ENCODE measurements at places on chromosomes 5 and 9.

GRCh38 chr9:105037139-105037538 is 109.2 kb upstream of the ABCA1 start:
- DNase-seq, result no peak

DNA sequence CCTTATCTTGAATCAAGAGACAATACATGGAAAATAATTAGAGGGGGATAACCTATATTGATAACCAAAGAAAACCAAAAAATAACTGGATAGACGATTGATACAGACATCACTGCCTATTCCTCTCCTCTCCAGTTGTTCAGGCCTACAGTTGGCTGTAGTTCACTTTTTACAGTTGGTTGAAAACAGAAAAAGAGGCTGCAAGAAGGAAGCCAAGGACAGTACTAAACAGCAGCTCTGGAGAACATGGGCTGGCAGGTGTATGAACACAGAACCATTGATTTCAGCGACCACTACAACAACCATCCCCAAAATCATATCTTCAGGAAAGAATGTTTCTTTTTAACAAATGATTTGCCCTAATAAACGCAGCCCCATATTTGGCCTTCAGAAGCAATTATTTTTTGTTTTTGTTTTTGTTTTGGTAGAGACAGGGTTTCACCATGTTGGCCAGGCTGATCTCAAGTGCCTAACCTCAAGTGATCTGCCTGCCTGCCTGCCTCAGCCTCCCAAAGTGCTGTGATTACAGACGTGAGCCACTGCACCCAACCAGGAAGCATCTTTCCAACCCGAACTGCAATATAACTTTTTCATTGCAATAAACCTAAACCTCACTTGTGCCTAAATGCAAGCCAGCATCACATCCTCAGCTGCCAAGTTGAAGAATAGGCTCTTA is 64.3 kb downstream of the MLLT3 start:
- DNase-seq, result no peak

- DNase-seq, result no peak
Measured at GRCh38 chr5:652023-652515, 39.9 kb downstream of the CEP72 start.

GRCh38 chr9:82105729-82106128 is 117.2 kb downstream of the SPATA31D1 start:
- DNase-seq, result no peak

- DNase-seq, result no peak
Measured at GRCh38 chr5:123088031-123088805, 823 bp upstream of the PRDM6 start.

- DNase-seq, result no peak
Measured at GRCh38 chr9:79026316-79026715, 545.4 kb upstream of the TLE4 start.

DNA sequence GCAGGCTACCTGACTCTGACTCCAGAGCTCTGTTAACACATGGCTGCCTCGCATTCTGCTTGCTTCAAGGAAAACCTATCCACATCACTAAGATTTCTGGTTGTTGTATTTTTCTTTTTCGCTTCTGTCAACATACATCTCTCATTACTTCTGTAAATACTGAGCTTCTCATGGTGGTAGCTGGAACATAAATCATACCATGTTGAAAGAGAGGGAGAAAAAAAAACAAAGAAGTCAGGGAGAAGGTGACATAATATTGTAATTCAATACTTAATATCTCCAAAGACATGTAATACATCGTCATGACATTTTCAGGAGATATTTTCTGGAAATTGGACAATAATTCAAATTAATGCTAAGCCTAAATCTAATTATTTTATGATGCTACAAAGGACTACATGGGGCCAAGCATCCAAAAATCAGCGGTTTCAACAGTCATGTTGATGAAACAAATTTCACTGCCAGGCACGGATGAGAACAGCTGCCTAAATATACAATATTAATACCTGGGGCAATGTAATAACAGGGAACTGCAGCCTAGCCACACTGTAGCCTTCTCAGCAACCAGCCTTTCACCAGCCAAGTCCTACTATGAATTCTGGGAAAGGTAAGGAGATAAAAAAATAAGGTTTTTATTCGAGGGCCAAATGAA is 332.0 kb downstream of the TRIM32 start:
- DNase-seq, result no peak

DNA sequence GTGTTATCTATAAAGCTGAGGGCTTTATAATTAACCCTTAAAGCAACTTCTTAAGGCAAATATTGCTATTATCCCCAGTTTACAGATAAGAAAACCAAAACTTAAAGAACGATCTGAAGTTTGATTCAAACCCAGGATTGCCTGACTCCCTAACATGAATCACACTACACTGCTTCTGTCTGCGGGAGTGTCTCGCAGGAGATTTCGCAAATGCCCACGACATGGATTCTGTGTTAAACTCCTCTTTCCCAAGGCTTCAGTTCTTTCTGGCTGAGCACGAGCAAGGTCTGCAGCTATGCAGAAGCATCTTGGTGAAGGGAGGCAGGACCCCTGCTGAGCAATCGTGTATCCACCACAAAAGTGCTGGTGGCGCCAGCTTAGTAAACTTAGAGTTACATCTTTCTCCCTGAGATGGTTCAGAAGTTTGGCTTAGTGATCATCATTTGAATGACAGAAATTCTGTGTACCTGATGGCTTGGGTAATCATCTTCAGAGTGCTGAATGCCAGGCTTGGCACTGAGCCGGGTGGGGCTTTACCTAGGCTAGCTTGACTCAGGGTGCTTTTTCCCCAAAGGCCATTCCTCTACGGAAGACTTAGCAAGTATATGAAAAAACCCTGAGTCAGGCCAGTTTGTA is 81.4 kb upstream of the PIK3R1 start:
- no peak for DNase-seq

- DNase-seq, result no peak
Measured at GRCh38 chr5:11946317-11946716, 42.1 kb upstream of the CTNND2 start.

GRCh38 chr5:128956164-128956563 is 9.1 kb upstream of the SLC27A6 start:
- DNase-seq, result no peak

DNA sequence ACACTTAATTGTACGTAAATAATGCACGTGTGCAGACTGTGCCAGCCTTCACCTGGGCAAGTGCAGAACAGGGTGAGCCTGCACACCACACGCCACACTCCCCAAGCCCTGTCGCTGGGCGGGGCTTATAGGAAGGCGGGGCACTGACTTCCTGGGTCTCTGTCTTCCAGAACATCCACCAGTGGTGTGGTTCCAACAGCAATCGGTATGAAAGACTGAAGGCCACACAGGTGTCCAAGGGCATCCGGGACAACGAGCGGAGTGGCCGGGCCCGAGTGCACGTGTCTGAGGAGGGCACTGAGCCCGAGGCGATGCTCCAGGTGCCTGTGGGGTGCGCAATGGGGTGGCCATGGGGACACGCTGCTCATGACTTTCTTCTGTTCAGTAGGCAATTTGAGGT is 44.2 kb downstream of the GSN start:
- DNase-seq, result no peak

DNA sequence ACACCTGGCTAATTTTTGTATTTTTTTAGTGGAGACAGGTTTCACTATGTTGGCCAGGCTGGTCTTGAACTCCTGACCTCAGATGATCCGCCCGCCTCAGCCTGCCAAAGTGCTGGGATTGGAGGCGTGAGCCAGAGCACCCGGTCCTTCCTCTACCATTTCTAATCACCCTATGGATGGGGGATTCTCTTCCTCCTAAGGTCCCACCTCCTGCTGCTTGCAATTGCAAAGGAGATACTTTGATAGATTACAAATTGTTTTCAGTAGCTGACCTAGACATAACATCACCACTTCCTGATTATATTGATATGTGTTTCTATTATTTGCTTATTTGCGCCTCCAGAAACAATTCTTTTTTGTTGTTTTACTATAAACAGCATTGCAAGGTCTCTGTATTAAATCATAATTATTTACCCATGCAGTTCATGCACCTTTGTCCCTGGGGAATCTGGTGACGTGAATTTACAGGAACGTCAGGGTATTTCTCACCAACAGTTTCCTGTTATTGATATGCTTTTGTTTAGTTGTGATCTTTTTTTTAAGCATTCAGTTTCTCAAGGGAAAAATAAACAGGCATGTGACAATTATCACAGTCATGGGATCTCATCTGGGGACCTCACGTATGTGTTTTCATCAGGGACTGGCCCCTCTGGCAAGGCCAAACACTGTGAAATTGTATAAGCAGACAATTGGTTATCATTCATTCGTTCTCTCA is 43.2 kb downstream of the ESM1 start:
- DNase-seq, result no peak

DNA sequence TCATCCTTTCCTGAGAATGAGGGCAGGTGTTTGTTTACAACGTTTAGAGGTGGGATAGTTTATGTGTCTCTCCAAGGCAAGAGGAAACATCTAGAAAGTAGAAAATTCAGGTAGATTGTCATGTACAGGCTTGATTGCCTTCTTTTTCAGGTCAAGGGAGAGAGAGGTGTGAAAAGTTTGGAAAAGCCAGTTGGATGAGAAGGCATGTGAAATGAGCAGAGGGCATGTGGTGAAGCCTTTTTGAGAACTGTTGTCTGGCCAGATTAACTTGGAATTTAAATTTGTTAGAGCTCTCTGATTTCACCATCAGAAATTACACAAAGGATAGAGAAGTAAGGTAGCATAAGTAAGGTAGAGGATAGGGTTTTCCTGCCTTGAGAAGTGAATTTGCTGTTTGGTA is 74.6 kb downstream of the SNX24 start:
- DNase-seq, result no peak

DNA sequence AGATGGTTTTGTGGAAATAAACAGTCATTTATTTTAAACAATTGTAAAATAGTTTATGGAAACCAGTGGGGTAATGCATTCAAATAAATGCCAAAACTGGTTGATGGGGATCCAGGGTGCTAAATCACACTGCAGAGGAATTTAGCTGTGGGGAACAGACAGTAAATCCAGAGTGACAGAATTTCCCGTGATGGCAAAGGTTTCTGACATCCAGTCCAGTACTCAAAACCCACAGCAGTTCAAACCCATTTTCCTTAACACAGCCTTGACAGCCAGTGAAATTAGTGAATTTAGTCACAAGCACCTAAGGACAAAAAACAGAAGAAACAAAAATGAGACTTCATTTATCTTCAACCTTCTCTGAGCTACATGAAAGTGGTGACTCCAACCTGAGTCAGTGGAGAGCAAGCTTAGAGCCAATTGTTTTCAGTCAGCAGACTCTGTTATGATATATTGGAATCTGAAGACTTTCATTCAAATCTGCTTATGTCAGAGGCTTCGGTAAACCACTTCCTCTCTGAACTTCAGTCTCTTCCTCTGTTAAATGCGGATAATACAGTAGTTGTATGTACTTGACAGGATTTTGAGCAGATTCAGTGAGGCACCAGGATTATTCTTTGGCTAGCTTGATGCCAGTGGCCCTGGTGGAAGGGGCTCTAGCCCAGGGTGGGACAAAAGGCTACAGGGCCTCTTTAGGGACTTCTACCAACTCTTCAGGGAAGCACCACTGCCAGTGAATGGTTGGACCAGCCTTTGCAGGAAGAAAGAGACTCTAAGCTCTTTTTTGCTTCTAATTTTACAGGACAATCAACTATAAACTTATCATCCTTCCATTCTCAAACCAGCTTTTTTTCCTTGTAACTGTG is 185.3 kb downstream of the MAPKAP1 start:
- DNase-seq, result peak; percentile 51

- no peak for DNase-seq
Measured at GRCh38 chr5:72166070-72166979, 59.0 kb downstream of the MAP1B start.

DNA sequence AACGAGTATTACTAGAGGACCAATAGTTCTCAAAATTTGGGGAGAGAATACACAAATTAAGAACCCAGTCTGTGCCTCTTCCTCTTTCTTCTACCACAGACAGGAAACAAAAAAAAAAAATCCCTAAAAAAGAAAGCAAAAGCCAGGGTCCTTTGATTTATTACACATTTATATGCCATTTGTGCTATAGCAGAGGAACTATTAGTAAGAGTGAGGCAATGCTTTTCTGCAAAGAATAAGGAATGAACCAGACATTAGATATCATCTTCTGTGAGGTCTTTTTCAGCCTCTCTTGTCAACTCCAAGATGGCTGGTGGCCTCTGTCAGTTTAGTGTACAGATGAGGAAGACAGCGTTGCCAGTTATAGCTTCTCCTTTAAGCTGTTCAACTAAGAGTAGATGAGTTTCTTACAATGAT is 127.6 kb downstream of the RFX3 start:
- no peak for DNase-seq

GRCh38 chr5:1358726-1359025 is 13.8 kb upstream of the CLPTM1L start:
- DNase-seq, result no peak

GRCh38 chr9:135300346-135301141 is 179.0 kb upstream of the PPP1R26 start:
- no peak for DNase-seq

DNA sequence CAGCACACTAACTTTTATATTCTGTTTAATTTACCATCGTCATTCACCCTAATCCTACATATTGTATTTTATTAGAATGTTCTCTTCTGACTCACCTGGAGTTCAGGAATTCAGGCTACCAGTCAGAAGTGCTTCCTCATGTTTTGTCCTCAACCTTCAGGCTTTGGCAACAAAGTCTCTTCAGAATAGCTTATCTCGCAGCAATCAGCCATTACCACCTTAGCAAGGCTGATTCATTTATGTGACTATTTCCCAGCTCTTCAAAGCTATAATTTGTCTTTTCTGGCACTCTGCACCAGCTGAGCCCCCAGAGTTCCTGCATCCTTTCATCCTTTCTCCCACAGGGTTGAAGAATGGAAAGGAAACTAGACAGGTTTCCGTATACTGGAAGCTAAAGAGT is 365.5 kb upstream of the CDH18 start:
- DNase-seq, result no peak

DNA sequence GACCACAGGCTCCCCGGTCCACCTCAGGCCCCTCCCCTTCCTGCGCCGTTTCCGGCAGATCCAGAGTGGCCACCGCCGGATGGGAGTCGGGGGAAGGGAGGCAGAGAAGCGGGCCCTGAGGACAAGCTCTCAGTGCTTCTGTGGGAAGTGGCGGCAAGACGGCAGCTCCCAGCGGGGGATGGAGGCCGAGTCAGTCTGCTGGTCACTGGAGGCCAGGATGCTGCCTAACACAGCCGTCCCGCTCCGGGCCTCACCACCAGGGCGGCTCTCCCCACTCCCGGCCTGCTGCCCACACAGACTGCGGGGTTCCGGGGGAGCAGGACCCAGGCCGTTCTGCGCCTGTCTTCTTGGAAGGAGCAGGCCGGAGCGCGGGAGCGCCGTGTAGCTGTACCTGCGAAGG is 31.4 kb downstream of the FXN start:
- no peak for DNase-seq

DNA sequence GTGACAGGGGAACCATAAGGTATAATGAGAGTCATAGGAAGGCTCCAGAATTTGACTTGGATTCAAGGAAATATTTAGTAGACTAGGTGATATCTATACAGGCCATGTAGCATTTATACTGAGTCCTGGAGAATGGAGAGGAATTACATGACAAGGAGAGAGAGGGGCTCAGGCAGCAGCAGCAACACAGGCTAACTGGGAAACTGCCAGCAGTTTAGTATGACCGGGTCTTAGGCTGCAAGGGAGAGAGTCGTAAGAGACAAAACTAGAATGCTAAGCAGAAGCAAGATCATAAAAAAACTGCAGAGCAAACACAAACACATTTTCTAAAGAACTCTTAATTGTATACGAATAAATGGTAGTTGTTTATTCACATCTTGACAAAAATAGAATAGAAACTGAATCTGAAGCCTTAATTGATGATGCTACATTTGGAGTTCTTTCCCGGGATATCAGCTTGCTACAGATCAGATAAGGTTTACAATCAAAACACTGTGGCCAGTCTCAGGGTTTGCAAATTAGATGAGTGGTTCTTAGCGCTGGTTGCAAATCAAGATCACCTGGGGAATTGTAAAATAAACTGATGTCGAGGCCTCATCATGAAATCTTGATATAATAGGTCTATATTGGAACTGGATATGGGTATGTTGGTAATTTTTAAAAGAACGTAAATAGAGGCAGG is 480.0 kb upstream of the C9orf72 start:
- no peak for DNase-seq

Data from stimulated activated CD4-positive, alpha-beta T cell treated with anti-CD3 and anti-CD28 coated beads, Interleukin-1b, Interleukin-23, amount 100 ng/mL, for 48 hours (primary cell).